ENCODE measurements at places on chromosomes 5 and 9. TPM values are rescaled to one million over a fixed set of nuclear protein-coding genes. Genes with fewer than 3 reads are reported as not detected.

The SARDH gene
- 2.6 TPM for polyA plus RNA-seq

The C5orf52 gene
- polyA plus RNA-seq: not detected

The FGF10 gene
- 5.4 TPM for polyA plus RNA-seq

The DOCK8 gene
- 2.8 TPM for polyA plus RNA-seq
